ENCODE measurements at places on chromosomes 5 and 9.

GRCh38 chr9:127940593-127940992 is 2.9 kb upstream of the DPM2 start:
- no peak for DNase-seq

GRCh38 chr5:5483880-5484598 is 61.6 kb downstream of the ICE1 start:
- DNase-seq, result no peak

GRCh38 chr9:75965231-75965630 is 74.8 kb downstream of the PCSK5 start:
- DNase-seq, result no peak

GRCh38 chr5:140869555-140869886 is 764 bp downstream of the PCDHA11 start:
- no peak for DNase-seq

- DNase-seq, result no peak
These were observed 142.5 kb downstream of the GABRB2 start for GRCh38 chr5:161403996-161404395.

DNA sequence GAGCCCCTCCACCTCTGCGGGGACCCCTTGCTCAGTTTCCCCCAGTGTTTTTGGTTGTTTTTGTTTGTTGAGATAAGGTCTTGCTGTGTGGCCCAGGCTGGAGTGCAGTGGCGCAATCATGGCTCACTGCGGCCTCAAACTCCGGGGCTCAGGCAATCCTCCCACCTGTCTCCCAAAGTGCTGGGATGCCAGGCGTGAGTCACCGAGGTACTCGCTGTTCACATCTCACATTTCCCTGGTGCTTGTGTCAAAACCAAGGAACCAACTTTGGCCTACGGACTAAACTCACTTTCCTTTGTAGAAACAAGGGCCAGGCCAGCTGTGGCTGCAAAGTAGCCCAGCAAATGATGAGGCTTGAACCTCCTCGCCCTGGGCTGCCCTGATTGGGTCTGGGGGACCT is 9.7 kb upstream of the AJM1 start:
- no peak for DNase-seq

DNA sequence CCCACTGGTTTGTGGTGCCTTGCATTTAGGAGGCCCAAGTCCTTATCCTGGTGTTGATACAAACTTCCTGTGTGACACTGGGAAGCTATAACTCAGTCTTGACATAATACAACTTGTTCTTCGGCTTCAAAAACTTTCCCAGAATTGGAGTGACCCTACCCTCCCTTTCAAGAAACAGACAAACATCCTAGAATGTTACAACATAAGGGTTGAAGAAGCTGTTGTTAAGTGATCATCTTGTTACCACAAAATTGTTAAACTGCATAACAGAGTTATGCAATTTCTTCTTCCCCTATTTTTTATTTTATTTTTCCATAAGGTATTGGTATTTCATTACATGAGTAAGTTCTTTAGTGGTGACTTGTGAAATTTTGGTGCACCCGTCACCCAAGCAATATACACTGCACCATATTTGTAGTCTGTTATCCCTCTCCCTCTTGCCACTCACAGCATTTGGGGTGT is 21.3 kb downstream of the TLR4 start:
- no peak for DNase-seq

Data from GM13976 (cell line).